ENCODE measurements at places on chromosomes 16 and 17.

- DNase-seq = no peak
Measured at GRCh38 chr16:5504064-5504781, 406.6 kb upstream of the EEF2KMT start.

DNA sequence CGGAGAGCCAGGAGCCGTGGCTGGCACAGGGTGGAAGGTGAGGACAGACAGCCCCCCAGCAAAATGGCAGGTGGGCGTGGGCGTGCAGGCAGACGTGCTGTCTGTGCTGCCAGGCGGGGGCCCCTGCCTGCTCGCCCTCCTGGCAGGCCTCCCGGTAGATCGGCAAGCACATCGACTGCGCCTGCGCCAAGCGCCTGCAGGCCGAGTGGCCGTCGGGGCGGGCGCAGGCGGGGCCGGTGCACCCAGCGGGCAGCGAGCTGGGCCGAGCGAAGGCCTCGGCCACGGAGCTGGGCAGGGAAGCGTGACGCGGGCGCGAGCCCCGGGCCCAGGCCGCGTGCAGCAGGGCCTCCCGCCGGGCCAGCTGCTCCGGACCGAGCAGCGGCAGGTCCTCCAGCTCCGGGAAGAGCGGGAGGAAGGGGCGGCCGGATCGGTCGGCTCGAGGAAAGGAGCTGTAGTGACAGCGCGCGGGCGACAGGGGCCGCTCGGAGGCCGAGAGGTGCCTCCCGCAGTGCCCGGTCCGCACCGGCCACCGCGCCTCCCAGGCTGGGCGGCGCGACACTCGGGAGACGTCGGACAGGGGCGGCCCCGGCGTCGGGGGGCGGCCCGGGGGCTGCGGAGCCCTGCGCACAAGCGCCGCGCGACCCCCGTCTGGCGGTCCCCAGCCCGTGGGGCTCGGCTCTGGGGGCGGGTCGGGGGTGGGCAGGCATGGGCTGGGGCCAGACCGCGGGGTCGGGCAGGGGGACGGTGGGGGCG is 16.9 kb downstream of the GRIN2C start:
- DNase-seq = no peak

DNA sequence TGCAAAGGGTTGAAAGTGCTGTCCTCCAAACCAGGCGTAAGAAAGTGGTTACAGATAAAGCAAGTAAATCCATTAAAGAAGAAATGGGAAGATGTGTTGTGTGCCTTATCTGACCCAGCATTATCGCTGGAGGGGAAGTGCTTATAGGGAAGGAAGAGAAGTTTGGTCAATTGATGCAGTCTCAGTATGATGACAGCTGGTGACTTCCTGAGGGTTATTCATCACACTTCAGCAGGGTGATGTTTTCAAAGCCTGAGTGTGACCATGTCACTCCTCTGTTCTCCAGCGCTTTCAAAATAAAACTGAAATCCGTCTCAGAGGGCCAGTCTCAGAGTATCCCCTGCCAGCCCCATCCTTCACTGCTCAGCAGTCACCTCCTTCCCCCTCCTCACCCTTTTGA is 505.4 kb upstream of the RBFOX1 start:
- DNase-seq = no peak

GRCh38 chr17:56699186-56699894 is 105.8 kb downstream of the NOG start:
- DNase-seq = peak; percentile 98

DNA sequence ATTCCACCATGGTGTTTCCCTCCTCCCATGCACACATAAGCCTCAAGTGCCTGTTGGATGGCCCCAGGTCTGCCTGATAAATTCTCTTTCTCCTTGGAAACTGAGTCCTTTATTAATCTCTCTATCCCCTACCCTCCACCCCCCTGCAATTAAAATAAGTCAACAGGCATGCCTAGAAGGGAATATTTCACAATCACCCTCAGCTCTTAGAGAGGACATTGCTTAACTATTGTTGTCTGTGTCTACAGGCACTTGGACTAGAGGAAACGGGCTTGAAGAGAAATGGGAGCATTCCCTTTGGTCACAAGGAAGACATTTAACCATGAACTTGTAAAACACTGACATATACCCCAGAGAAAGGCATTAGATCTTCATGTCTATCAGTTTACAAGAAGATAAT is 39.5 kb downstream of the RCVRN start:
- no peak for DNase-seq

DNA sequence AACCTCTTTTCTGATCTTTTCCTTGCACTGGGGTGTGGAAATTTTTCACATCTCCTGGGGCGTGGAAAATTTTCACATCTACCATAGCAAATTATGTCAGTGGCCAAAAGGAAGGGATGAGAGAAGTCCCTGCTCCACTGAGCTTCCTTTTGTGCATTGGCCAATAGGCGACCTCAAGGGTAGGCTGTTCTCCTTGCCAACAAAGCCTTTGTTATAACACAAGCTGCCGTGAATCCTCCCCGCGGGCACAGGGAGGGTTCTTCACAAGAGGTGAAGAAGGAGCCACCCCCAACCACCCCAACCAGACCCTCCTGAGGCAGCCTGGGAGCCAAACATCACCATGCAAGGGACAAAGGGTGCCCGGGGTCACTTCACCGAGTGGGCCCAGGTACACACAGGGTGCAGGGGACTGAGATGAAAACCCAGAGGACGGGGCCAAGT is 6.5 kb downstream of the SLC5A11 start:
- DNase-seq = no peak

DNA sequence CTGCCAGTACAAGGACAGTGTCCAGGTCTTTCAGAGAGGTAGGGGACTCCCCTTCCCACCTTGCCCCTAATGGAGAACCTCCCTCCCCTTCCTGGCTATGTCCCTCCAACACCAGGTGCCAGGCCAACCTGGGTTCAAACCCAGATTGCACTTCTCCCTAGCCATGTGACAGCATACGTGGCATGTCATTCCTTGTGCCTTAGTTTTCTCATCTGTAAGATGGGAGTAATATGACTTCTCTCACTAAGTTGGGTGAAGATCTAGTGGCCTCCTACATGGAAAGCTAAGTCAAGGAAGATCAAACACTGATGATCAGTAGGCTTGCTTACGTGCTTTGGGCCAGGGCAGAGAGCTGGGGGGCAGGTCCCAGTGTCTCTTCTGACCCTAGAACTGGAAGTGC is 8.8 kb downstream of the FCSK start:
- DNase-seq = no peak

GRCh38 chr17:77002103-77003045 is 134.2 kb downstream of the MGAT5B start:
- no peak for DNase-seq

DNA sequence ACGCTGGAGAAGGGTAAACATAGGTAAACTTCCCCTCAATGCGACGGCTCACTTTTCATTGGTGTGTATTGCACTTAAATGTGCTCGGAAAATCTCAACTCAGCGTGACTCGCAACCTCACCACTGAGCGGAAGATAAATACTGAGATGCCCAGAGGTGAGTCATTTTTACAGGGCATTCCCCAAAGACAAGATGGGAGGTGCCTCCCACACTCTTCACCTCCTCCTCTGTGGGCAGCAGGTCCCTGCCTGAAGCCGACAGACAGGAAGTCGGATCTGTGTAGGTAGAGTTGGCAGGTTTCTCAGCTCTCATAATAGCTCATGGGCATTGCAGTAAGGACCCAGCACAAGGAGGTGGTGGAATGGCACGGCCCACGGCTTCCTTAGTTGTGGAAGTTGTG is 274.6 kb upstream of the HSBP1 start:
- DNase-seq = peak; percentile 49

DNA sequence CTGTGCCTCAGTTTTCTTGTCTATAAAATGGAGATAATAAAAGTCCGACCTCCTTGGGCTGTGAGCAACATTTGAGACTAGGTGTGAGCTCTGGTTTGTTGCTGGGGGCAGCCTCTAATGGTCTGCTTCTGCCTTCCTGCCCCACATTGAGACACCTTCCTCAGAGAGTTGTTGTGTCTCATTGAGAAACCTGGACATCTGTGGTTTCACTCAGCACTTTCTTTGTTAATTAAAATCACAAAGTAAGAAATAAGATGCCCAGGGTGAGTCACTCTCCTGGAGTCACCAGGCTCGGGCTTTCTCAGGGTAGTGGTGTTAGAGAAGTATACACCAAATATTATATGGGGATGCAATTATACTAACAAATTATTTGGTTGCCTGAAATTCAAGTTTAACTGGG is 389.2 kb upstream of the SALL1 start:
- DNase-seq = no peak

DNA sequence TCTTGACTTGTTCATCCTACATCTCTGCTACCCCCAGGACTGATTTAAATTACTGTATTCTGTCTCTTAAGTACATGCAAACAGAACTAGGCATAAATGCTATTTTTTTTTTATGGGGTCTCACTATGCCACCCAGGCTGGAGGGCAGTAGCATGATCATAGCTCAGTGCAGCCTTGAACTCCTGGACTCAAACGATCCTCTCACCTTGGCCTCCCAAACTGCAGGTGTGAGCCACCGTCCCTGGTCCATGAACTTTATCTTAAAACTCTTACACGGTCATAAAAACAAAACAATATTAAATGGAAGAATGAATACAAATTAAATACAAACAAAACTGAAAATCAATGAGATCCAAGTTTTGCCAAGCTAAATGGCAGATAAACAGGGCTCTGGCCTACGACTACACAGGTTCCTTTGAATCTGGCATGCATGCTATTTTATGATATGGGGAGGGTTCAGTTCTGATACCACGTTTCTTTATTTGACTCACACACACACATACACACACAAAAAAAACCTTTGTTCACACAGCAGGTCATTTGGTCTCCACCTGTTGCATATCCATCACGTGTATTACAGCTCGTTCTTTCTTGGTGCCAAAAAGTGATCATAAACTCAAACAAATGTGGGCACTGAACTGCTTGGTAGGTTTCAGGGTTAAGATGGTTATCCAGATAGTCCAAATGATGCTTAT is 1.1 kb upstream of the PKD1L3 start:
- no peak for DNase-seq

- no peak for DNase-seq
Measured at GRCh38 chr17:17508019-17508535, 11.9 kb upstream of the RASD1 start.

DNA sequence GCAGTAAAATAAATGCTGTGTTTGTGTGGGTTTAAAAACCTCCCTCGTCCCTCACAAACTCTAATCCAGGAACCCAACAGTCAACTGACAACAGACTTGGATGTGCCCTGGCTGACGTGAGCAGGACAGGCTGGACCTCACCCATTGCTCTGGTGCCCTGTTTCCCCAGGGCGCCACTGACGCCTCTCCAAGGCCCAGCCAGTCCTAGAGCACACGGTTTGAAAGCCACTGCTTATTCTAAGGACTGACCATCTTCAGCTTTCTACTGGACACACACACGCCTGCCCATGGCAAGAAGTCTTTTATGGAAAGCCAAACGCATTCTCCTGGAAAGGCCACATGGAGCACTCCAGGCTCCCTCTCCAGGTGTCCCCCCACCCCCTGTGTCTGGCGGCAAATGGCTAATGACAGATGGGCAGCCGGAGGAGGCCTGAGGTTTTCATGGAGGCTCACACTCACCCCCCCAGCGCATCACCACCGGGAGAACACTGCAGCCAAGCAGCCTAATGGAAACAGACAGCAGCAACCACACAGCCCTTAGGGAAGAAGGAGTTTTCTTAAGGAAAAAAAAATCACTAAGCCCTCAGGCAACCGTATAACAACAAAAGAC is 319.2 kb downstream of the SOX9 start:
- no peak for DNase-seq

DNA sequence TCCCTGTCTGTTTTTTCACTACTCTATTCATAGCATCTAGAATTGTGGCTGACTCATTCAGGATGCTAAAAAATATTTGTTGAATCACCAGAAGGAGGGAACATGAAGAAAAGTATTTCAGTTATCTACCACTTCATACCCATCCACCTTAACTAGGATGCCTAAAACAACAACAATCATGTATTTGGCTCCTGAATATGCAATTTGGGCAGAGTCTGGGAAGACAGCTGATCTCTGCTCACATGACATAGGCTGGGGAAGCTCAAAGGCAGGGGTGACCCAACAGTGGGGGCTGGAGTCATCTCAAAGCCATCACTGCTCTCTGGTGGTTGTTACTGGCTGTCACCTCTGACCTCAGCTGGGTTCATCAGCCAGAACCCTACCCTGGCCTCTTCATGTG is 80.1 kb upstream of the RPL38 start:
- no peak for DNase-seq

GRCh38 chr16:85027958-85028684 is 526 bp downstream of the KIAA0513 start:
- DNase-seq = no peak

DNA sequence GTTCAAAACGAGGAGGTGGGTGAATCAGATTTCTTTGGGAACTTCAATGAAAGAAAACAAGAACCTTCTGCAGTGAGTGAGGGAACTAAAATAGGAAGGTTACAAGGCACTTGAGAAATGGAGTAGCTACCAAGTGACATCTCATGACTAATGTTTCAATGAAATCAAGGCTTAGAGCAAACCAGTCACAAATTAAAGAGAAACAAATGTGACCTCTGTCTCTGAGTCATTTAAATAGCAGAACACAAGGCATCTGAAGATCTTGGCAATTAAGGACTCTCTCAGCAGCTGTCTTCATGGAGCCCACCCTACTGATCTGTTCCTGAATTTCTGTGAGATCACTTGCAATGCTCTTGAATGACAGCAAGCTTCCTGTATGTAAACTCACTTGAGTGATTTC is 109.5 kb downstream of the CDH11 start:
- DNase-seq = peak; percentile 39

DNA sequence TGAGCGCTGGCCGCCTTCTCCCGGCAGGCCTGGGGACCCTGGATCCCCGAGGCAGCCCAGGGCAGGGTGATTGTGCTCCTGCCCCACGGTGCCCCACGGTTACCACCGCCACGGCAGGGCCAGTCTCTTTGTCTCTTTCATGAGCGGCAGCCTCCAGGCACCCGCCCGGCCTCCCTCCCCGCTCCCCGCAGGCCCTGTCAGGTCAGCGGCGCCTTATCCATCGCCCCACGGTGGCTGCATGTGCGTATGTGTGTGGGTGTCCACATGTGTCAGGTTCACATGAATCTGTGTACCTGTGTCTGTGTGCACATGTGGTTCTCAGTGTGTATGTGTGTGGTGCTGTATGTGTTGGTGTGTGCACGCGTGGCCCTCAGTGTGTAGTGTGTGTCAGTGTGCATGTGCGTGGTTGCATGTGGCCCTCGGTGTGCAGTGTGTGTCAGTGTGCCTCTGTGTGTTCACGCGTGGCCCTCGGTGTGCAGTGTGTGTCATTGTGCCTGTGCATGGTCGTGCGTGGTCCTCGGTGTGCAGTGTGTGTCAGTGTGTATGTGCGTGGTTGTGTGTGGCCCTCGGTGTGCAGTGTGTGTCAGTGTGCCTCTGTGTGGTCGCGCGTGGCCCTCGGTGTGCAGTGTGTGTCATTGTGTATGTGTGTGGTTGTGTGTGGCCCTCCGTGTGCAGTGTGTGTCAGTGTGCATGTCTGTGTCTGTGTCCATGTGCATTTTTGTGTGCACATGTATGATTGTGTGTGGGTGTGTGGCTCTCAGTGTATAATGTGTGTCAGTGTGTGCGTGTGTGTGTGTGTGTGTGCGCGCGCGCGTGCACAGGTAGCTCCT is 239.2 kb upstream of the GSE1 start:
- no peak for DNase-seq

- DNase-seq = no peak
Measured at GRCh38 chr16:15055141-15056053, 477 bp downstream of the NTAN1 start.
